ENCODE measurements at places on chromosomes 1 and 21. TPM values are rescaled to one million over a fixed set of nuclear protein-coding genes. Genes with fewer than 3 reads are reported as not detected.

The PCP4 gene
- polyA plus RNA-seq, result not detected

The EEIG2 gene
- 0.90 TPM for polyA plus RNA-seq

The IGSF3 gene
- polyA plus RNA-seq, result 0.18 TPM

GRCh38 chr1:50112193-50112592 is 3.5 kb downstream of the ELAVL4 start:
- DNase-seq, result no peak
- H3K4me1 ChIP-seq, result no peaks in the 10 kb centered on the region
- H3K27ac ChIP-seq, result no peak overlapping the region
- H3K27me3 ChIP-seq, result no peaks in the 10 kb centered on the region

The BARHL2 gene
- polyA plus RNA-seq, result not detected

- peaks cover 14% of the 10 kb centered on the region for H3K4me1 ChIP-seq
- H3K36me3 ChIP-seq, result no peaks in the 10 kb centered on the region
- DNase-seq, result no peak
- H3K27me3 ChIP-seq, result peaks cover 26% of the 10 kb centered on the region
- no peak overlapping the region for H3K27ac ChIP-seq
Observed at GRCh38 chr1:65001231-65001792, 35.0 kb upstream of the JAK1 start.

DNA sequence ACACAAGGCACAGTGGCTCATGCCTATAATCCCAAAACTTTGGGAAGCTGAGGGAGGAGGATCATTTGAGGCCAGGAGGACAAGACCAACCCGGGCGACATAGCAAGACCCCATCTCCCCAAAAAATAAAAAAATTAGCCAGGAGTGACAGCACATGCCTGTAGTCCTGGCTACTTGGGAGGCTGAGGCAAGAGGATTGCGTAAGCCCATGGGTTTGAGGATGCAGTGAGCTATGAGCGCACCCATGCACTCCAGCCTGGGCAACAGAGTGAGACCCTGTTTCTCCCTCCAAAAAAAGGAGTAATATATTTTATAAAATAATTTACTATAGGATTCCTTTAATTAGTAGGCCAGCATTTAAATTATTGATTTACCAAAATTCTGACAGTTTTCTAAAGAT is 89.8 kb downstream of the ACBD6 start:
- peaks cover 10% of the 10 kb centered on the region for H3K36me3 ChIP-seq
- DNase-seq, result no peak
- no peaks in the 10 kb centered on the region for H3K27me3 ChIP-seq
- H3K27ac ChIP-seq, result no peak overlapping the region
- no peaks in the 10 kb centered on the region for H3K4me1 ChIP-seq
- H3K4me3 ChIP-seq, result no peak overlapping the region

The AKR7A2 gene
- polyA plus RNA-seq, result 45.2 TPM

DNA sequence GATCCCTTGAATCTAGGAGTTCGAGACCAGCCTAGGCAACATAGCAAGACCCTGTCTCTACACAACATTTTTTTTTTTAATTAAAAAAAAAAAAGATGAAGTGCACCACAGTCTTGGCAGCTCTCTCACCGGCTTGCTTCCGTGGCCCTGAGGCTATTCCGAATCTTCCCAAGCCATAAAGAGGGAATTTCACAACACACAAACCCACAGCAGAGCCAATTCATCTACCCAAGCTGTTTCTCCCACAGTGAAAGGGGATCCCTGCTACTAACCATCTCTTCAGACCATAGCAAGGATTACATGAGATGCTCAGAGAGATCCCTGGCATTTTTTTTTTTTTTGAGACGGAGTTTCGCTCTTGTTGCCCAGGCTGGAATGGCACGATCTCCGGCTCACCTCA is 8.3 kb upstream of the CHD5 start:
- H3K36me3 ChIP-seq, result peaks cover 71% of the 10 kb centered on the region
- no peak overlapping the region for H3K27ac ChIP-seq
- no peak overlapping the region for H3K4me3 ChIP-seq

DNA sequence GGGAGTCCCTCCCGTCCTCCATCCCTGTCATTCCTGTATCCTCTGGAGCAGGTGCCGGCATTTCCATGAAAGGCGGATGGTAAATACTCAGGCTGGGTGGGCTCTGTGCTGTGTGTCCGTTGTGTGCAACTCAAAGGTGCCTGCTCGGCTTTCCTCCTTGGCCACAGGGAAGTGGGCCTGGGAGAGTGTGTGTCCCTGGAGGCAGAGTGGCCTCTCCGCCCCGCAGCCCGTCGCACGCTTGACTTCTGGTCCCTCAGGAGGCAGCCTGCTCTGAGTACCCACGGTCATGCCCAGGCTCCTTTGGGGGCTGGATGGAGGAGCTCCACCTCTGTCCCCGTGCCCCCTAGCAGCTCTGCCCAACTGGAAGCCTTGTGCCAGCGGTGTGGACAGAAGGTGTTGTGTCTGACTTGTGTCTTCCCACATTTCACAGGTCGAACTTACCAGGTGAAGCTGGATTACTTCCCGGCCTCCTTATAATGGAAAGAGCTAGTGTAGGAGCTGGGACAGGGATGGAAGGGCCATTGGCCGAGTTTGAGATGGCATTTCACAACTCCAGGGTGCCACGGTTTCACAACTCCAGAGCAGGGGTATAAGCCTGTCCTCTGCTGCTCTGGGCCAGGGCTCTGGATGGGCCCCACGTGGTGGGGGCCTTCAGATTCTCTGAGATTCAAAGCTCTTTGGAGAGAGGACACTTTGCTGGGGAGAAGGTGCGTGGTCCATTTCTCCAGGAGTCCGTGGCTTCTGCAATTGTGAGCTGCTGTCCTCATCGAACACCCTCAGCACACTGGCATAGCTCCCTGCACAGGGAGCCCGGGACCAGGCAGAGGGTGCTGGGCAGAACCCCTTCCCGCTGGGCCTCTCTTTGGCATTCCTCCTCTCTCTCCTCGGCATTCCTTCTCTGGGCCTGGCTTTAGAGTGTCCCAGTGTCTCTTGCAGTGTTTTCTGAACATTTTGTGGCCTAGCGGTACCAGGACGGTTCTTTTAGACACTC is 152.7 kb upstream of the COL6A1 start:
- H3K36me3 ChIP-seq, result no peaks in the 10 kb centered on the region
- no peaks in the 10 kb centered on the region for H3K4me1 ChIP-seq
- H3K4me3 ChIP-seq, result no peak overlapping the region
- H3K27me3 ChIP-seq, result peaks cover 68% of the 10 kb centered on the region
- H3K27ac ChIP-seq, result no peak overlapping the region

The CD1E gene
- not detected for polyA plus RNA-seq

DNA sequence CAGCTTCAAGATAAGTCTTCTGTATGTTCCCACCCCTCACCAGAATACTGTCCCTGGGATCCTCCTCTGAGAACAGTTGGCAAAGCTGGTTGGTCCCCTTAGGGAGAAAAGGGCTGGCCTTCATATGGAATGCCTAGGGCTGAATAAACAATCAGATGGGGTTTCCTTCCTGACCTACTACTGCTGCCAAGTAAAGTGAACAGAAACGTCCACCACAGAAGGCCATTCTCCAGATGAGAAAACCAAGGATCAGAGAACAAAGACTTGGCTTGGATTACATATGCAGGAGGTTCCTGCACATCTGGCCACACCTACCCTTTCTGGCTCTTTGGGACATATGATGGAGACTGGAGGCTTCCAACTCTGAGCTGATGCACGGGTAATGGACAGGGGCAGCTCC is 194.5 kb downstream of the HIVEP3 start:
- no peak for DNase-seq
- H3K4me1 ChIP-seq, result no peaks in the 10 kb centered on the region
- no peak overlapping the region for H3K27ac ChIP-seq

GRCh38 chr21:26194811-26195251 is 24.3 kb upstream of the APP start:
- no peak overlapping the region for H3K4me3 ChIP-seq
- no peak for DNase-seq
- H3K27me3 ChIP-seq, result no peaks in the 10 kb centered on the region

The PDZK1 gene
- polyA plus RNA-seq, result 14.9 TPM

DNA sequence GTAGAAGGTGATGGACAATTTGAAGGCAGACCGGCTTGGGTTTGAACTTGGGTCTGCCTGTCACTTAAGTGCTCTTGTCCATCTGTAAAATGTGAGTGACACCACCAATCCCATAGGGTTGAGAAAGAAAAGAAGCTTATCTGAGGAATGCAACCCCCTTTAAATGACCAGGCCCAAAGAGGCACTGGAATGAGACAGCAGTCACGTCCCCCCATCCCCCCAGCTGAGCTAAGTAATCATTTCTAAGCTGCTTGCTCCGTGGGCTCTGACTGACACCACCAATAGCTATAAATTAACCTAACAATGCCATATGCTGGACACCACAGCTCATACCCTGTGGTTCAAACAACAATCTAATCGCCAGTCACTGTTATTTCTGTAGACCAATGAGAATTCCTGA is 15.1 kb downstream of the LCA5L start:
- no peaks in the 10 kb centered on the region for H3K4me1 ChIP-seq
- no peak overlapping the region for H3K27ac ChIP-seq
- H3K27me3 ChIP-seq, result no peaks in the 10 kb centered on the region
- H3K36me3 ChIP-seq, result no peaks in the 10 kb centered on the region

DNA sequence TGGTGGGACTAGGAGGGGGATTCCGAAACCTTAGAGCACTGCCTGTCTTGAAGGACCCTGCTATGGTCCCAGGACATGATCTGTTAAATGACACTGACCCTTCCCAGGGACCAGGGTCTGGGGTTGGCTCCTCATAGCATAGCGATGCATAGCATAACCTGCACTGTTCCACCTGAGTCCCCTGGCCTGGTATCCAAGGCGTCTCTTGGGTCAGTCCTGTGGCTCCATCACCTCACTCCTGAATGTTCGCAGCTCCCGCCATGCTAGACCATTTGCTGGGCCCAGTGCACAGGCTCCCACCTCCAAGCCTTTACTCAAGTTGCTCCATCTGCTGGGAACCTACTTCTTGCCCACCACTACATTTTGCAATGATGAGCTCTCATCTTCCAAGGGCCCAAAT is 39.0 kb upstream of the MAGOH start:
- H3K4me3 ChIP-seq, result no peak overlapping the region
- DNase-seq, result no peak

GRCh38 chr1:94661431-94661932 is 119.9 kb upstream of the F3 start:
- H3K27ac ChIP-seq, result no peak overlapping the region
- H3K27me3 ChIP-seq, result no peaks in the 10 kb centered on the region
- DNase-seq, result no peak

The SLC45A1 gene
- polyA plus RNA-seq, result not detected

DNA sequence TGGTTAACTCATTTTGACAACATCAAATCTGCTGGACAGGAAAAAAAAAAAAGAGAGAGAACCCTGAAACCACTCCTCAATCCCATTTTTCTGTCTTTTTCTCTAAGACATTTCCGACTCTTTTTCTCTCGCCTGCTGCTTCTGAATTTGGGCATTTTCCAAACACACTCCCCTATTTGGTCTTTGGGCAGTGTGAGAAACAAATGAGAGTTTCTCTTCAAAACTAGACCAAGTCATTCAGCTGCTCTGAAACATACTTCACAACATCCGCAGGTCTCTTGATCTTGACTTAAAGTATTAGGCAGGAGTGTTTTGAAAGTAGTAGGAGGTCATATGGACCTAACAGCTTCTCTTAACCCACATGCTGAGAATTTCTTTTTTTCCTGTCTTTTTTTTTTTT is 364.8 kb upstream of the ESRRG start:
- H3K4me3 ChIP-seq, result no peak overlapping the region
- 0 out of 2 replicates have a peak, but pooled peaks cover 6% of the 10 kb centered on the region for H3K4me1 ChIP-seq
- H3K27me3 ChIP-seq, result peaks cover 1% of the 10 kb centered on the region
- no peak overlapping the region for H3K27ac ChIP-seq

- H3K27me3 ChIP-seq, result no peaks in the 10 kb centered on the region
- DNase-seq, result no peak
- H3K4me3 ChIP-seq, result no peak overlapping the region
- H3K36me3 ChIP-seq, result peaks cover 6% of the 10 kb centered on the region
Observed at GRCh38 chr21:41851090-41851790, 27.9 kb downstream of the PRDM15 start.

The PTPRU gene
- polyA plus RNA-seq, result 27.8 TPM

DNA sequence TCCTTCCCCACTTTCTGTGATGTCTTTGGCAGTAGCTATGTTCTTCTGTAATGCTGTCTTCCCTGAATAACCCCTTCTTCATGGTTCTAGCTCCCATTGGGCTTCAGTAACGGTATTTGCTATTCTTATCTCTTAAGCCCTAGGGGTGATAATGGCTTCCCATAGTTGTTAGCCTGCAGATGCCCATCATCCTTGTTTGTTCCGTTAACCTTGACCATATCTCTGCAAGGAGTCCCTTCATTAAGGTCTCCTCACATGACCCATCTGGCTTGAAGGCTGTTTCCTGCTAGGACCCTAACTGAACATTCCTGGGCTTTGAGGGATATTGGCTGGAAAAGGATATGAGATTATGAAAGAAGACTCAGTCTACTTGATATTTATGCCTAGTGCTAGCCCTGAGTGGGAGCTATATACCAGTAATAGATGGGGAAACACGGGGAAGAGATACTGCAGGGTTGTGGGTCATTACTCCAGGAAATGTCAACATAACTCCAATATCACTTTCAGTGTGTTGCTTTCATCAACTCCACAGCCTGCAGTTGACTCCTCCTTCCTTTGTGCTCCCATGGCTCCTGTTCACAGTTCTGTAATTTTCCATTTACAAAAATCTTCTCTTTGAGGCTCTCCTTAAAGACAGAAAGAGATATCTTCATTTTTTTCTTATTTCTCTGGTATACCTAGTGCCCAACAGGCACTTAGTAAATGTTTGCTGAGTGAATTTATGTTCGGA is 2.5 kb downstream of the MR1 start:
- H3K4me1 ChIP-seq, result peaks cover 53% of the 10 kb centered on the region
- H3K4me3 ChIP-seq, result no peak overlapping the region
- H3K36me3 ChIP-seq, result no peaks in the 10 kb centered on the region
- H3K27ac ChIP-seq, result no peak overlapping the region
- no peak for DNase-seq

The NCAM2 gene
- polyA plus RNA-seq, result not detected

DNA sequence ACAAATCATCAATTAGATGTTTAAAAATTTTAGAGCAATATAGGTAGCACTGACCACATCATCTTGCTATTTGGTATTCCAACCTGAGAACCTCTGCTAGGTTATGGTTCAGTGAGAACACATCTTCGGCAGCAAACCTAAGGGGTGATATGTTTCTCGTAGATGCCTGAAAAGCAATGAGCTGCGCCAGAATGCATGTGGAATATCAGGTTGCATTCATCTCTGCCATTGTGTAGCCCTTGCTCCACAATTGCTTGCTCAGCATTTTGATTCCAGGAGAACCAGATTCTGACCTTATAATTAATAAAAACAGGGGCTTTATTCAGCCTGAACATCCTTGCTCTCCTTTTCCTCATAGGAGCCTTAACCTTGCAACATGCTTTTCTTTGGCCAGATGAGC is 408.1 kb downstream of the USH2A start:
- no peaks in the 10 kb centered on the region for H3K27me3 ChIP-seq
- no peaks in the 10 kb centered on the region for H3K36me3 ChIP-seq
- no peaks in the 10 kb centered on the region for H3K4me1 ChIP-seq
- no peak for DNase-seq

The ATP6V1G3 gene
- polyA plus RNA-seq, result not detected

The KRTAP13-2 gene
- not detected for polyA plus RNA-seq

The PLCH2 gene
- 0.67 TPM for polyA plus RNA-seq
